Stimulated activated CD8-positive, alpha-beta memory T cell treated with anti-CD3 and anti-CD28 coated beads, Interleukin-2, amount 100 ng/mL, for 1 hour (primary cell): ENCODE measurements at places on chromosomes 7 and 10.

- DNase-seq, result no peak
Measured at GRCh38 chr10:44185315-44185666, 199.6 kb downstream of the CXCL12 start.

- no peak for DNase-seq
Measured at GRCh38 chr7:55536619-55537457, 35.5 kb downstream of the VOPP1 start.

GRCh38 chr7:1526271-1526754 is 4.2 kb upstream of the MAFK start:
- DNase-seq, result no peak

DNA sequence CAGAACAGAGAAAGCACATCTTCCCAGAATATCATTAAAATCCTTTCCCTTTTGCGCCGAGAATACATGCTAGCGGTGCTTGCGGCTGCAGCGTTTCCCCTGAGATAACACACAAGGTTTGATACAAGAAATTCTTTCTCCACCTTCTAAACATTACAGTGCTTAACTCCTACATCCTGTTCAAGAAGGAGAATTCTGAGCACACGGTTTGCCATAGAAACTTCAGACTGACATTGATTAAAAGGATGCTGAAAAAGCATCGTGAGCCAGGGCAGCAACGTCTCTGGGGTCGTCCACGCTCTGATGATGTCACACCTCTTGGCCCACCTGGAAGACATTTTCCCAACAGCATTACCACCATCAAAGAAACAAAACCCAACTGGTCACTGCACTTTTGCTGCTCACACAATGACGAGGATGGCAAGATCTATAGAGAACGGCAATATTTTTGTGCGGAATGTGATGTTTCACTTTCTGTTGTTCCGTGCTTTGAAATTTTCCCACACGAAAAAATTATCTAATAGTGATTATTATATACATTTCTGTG is 27.0 kb upstream of the PRSS1 start:
- DNase-seq, result no peak

DNA sequence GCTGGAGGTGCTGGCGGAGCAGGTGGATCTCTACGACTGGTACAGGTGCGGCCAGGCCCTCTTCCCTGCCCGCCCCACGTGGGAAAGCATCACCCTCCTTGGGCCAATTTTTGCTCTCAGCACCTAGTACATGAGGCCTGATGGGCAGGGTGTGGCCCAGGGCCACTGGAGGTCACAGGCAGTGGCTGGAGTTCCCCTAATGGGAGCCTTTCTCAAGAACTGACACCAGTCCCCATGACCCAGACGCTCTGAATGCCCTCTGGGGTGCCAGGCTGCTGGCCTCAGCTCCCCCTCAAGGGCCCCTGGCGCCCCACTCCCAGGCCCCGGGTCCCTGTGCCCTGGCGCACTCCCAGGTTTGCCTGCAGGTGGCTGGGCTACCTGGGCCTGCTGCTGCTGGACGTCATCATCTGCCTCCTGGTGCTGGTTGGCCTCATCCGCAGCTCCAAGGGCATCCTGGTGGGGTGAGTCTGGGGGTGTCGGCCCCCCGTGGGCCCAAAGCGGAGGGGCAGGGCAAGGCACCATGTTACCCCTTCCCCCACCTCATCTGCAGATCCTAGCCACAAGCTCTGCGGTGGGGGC is 15.9 kb downstream of the TTYH3 start:
- no peak for DNase-seq

- no peak for DNase-seq
Measured at GRCh38 chr7:135414850-135415439, 95.0 kb downstream of the CNOT4 start.

- no peak for DNase-seq
Measured at GRCh38 chr7:143974459-143974858, 19.8 kb downstream of the OR2F1 start.

GRCh38 chr7:72391821-72392377 is 20.2 kb downstream of the CALN1 start:
- DNase-seq, result no peak

DNA sequence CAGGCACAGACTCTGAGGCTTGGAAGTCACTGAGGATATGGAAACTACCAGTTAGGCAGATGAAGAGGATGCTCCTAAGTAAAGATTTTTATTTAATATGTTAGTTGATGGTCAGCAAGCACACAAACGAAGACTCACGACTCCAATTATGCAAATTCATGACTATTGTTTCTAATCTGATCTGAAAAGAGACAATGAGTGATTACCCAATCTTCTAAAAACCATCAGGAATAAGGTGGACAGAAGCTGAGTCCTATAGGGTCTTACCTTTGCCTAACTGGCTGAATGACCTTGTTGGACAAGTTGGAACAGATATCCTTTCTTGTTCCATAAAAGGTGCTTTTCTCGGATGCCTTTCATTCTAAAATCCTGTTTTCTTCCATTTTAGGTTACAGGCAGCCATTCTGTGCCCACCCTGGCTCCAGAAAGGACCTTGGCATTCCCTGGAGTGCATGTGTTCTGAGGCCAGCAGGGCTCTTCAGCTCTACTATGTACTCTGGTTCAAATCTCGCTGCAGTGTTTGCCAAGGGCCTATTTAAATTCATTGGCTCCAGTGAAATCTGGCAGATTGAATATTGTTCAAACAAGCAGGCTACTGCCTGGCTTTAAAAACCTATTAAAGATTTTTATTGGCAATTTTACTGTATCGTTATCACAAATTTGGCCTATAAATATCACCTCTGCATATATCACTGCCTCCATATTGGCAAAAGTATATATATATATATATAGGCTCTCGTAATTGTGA is 77.5 kb downstream of the SLC25A13 start:
- no peak for DNase-seq

- no peak for DNase-seq
Measured at GRCh38 chr7:141709749-141710148, 1.6 kb downstream of the WEE2 start.

GRCh38 chr7:127872122-127872521 is 159.1 kb downstream of the LRRC4 start:
- no peak for DNase-seq

DNA sequence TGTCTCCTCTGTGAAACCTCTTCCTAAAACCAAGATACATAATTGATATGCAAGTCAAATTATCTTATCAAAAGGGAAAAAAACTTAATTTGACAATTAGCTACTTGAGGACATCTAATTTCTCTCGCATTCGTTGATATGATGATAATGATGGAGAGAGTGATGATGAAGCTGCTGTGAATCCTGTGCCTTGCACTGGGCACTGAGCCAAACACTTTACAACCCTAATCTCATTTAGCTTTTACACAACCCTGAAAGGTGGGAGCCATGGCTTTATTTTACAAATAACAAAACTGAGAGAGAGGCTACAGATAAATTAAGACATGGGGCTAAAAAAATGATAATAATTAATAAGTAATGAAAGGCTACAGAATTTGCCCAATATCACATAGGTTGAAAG is 176.0 kb downstream of the NOC3L start:
- DNase-seq, result no peak

- DNase-seq, result no peak
Measured at GRCh38 chr10:11177926-11178471, 160.3 kb downstream of the CELF2 start.

DNA sequence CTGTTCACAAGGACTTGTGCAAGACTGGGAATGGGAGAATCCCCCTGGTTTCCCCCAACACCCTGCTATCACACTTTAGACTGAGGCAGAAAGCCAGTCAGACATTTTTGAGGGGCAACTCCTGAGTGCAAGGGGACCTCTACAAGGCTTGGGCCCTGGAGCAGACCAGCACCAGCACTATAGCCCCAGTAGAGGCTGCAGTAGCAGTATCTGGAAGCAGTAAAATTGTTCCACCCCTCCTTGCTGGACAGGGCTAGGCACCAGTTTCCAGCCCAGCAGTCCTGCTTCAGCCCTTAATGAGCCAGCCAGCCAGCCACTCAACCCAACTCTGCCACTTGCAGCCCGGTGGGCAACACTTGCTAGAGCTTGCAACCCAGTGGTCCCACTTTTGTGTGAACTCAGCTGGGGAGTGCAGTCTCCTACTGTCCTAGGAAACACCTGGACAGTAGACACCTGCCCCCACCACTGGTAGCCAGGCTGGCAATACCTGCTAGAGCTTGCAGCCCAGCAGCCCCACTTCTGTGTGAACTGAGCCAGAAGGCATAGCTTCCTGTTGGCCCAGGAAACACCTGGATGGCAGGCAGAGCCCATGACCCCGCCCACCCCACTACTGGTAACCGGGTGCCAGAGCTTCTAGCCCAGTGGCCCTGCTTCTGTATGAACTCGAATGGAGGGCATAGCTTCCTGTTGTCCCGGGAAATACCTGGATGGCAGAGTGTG is 65.0 kb downstream of the FBXL13 start:
- DNase-seq, result no peak

- no peak for DNase-seq
Measured at GRCh38 chr10:51878695-51879094, 179.3 kb upstream of the CSTF2T start.

DNA sequence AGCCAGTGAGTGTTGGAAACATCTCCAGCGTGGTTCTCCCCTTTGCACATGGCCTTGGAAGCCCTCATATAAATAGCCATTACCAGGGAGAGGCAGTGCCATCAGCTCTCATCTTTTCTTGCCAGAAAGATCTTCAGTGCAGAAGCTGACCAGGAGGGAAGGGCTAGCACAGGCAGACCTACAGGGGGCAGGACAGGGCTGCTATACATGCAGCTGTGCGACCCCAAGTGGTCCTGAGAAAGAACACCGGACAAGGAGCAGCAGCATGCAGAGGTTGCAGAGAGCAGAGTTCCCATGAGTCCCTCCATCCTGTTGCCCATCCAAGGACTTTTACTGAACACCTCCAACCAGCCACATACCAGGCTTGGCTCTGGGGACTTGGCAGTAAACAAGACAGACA is 17.1 kb downstream of the GRID1 start:
- DNase-seq, result no peak

DNA sequence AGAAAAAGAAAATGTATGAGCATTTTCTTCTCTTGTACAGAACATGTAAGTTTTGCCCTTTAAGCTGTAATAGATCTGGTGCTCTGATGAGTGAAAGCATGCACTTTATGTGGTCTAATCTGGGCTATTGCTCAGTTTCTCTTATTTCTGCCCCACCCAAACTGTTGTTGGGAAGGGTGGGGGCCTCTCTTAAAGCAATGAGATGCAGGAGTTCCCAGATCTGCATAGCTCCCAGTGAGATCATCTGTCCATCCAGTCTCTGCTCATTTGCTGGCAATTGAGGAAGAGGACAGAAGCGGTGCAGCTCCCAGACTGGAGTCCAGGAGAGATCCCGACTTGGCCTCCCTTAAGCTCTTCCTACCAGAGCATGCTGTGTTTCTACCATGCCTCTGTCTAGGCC is 114.9 kb upstream of the SORCS3 start:
- no peak for DNase-seq

GRCh38 chr10:73819081-73819480 is 7.7 kb upstream of the NDST2 start:
- no peak for DNase-seq

GRCh38 chr10:70613941-70614340 is 11.4 kb upstream of the PRF1 start:
- DNase-seq, result no peak

DNA sequence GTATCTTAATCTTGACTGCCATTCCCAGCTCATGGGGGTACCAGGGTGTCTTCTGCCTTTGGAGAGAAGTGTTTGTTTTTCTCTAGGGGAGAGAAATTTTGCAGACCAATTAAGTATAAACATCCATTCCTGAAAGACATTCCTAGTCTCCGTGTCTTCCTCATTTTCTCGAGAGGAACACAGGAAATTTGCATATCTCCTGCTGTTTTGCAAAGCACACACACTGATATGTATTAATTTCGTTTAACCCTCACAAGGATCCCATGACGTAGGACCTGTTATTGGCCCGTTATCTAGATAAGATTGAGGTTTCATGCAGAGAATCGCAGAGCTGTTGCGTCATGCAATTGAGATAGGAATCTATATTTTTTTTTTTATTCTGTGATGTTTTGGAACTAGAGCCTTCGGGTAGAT is 944 bp downstream of the RHBDD2 start:
- no peak for DNase-seq

- no peak for DNase-seq
Measured at GRCh38 chr7:138170959-138171703, 94.9 kb downstream of the AKR1D1 start.

DNA sequence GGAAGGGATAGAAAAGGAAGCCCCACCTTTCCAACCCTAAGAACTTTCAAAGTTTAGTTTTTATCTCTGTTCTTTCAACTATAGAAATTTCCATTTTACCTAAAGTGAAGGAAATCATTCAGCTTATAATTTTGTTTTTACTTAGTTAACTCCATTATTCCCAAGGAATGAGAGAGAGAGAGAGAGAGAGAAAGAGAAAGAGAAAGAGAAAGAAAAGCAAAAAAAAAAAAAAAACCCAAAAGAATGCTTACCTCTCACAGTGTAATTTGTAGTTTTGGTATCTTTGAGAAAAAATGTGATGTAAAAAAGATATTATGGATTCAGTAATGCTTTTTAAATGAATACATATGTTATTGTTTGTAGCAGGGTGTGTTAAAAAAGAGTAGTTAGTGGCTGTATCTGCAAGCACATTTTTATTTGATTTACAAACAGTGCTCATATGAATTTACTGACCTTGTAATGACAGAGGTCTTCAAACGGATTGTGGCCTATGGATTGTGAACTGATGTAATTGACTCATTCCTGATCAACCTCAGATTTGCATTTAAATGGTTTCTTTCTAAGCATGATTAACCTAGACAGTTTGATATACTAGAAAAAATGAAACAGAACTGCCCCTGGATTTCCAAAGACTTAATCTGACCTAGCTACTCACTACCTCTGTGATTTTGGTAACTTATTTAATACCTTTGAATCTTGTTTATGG is 64.9 kb downstream of the LCOR start:
- DNase-seq, result no peak

DNA sequence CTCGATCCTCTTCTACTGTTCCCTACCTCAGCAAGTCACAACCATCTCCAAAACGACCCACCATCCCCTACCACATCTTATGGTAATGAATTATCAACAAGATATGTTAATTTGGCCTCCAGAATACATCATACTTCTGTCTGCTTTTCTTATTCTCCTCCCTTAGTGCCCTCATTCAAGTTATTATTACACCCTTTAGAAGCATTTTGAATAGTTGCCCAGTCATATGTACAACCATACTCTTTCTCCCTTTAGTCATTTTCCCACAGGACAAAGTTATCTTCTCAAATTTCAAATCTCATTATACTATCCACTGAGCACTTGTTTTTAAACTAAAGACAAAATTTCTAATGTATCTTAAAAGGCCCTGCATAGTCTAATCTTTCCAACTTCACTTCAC is 71.0 kb downstream of the GNAT3 start:
- DNase-seq, result no peak

- DNase-seq, result no peak
Measured at GRCh38 chr7:99551334-99551733, 580 bp downstream of the FAM200A start.

GRCh38 chr10:92845921-92846320 is 2.4 kb upstream of the EXOC6 start:
- DNase-seq, result no peak

GRCh38 chr7:10708447-10708846 is 265.2 kb upstream of the PHF14 start:
- no peak for DNase-seq
